Right ventricle myocardium superior (tissue), 1 donor: ENCODE measurements at places on chromosomes 2 and 18.

DNA sequence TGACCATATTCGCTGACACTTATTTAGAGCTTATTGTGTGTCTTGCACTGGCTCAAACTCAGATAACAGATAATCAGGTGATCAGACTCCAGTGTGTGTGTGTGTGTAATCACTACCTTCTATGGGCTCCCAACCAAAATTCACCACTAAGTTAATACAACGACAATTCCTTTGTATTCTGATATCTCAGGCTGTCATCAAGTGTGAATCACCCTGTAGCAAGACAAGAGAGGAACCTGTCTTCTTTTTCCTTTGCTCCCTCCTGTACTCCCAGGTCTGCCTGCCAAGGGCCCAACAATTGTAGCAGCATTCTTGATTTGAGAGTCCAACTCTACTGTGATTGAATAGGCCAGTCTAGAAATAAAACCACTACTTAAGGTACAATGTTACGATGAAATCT lies 25.8 kb downstream of the ITGB6 start:
- no peak for DNase-seq

DNA sequence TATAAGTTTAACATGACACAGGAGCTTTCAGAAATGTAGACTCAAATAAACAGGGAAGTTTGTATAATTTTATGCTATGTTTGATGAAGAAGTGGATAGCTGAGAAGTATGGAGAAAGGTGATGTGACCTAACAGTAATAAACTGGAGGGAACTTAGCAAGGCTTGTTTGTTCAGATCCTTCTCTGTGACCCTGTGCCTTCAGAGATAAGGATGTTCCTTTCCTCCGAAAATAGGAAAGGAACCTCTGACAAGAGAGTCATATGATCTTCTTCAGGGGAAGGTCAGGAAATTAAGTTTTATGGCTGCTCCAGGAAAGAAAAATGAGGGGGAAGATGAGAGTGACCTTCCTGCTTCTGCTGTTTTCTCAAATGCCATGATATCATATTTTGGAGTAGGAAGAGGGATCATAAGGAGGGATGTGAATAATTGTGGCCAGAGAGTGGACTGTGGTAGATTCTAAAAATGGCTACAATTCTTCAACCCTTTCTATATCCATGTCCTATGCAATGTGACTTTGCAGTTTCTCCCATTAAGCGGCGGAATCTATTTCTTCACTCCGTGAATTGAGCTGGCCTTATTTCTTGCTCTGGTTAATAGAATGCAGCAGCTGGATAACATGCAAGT lies 8.5 kb upstream of the C2orf69 start:
- DNase-seq, result no peak

DNA sequence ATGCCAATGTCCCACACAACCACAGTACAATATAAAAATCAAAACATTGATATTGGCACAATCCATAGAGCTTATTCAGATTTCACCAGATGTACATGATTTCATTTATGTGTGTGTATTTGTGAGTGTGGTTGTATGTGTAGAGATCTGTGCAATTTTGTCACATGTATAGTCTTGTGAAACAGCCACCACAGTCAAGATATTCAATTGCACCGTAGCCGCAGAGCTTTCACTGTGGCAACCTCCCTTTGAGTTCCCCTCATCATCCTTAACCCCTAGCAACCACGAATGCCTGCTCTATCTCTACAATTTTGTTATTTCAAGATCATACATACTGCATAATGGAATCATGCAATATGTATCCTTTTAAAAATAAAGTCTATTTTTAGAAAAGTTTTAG lies 391.3 kb downstream of the SETBP1 start:
- DNase-seq, result no peak

DNA sequence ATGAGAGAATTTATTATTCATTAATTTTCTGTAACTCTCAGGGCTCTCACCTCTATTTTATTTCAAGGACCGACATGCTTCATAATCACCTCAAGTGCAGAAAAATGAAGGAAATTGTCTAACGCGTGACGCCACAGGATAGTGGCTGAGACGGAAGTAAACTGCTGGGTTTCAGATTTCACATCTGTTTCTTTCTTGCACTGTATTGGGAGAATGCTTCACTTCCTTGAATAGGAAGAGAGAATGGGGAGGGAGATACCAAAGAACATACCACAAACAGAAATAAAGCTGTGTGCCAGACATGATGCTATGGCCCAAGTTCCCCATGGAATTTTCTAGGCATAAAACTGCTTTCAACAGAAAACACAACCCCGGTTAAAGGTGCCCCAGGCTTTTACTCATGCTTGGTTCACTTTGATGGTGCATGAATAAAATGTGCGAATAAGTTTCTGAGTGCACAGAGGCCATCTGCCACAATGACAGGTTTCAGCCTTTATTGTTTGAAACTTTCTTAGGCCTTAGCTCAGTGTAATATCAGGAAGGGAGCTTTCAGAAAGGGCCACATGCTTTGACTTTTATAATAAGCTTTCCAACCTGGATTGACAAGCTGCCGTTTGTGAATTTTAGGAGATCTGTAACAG lies 1116.4 kb downstream of the SOCS6 start:
- no peak for DNase-seq

DNA sequence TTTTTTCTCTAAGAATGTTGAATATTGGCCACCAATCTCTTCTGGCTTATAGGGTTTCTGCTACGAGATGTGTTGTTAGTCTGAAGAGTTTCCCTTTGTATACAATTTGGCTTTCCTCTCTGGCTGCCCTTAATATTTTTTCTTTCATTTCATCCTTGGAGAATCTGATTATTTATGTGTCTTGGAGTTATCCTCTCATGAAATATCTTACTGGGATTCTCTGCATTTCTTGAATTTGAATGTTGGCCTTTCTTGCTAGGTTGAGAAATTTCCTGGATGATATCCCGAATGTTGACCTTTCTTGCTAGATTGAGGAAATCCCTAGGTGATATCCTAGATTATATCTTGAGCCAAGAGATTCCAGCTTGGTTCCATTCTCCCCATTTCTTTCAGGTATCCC lies 125.6 kb downstream of the SLC5A7 start:
- no peak for DNase-seq

GRCh38 chr2:159744363-159744762 lies 32.1 kb downstream of the MARCHF7 start:
- DNase-seq, result no peak

GRCh38 chr2:230441227-230441897 lies 25.4 kb downstream of the SP100 start:
- DNase-seq, result no peak
